ENCODE measurements at places on chromosomes 5 and 9. TPM values are rescaled to one million over a fixed set of nuclear protein-coding genes. Genes with fewer than 3 reads are reported as not detected.

DNA sequence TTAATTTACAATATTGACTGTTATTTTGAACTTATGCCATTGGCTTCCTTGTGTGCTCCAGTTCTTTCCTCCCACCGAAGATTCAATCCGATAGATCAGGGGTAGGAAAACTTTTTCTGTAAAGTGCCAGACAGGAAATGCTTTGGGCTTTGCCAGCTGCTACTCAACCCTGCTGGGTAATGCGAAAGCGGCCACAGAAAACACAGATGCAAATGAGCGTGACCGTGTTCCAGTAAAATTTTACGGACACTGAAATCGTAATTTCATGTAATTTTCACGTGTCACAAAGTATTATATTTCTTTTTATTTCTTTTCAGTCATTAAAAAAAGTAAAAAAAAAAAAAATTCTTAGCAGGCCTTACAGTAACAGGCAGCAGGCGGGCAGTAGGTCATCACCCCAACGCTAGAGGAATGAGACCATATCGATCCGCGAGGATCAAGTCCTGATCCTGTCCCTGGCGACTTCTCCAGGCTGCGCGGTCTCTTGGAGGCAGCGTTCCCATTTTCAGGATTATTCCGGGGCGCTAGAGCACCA is 599 bp downstream of the NMRK1 start:
- peak; percentile 21 for DNase-seq

HK3 gene
- total RNA-seq = not detected

DNA sequence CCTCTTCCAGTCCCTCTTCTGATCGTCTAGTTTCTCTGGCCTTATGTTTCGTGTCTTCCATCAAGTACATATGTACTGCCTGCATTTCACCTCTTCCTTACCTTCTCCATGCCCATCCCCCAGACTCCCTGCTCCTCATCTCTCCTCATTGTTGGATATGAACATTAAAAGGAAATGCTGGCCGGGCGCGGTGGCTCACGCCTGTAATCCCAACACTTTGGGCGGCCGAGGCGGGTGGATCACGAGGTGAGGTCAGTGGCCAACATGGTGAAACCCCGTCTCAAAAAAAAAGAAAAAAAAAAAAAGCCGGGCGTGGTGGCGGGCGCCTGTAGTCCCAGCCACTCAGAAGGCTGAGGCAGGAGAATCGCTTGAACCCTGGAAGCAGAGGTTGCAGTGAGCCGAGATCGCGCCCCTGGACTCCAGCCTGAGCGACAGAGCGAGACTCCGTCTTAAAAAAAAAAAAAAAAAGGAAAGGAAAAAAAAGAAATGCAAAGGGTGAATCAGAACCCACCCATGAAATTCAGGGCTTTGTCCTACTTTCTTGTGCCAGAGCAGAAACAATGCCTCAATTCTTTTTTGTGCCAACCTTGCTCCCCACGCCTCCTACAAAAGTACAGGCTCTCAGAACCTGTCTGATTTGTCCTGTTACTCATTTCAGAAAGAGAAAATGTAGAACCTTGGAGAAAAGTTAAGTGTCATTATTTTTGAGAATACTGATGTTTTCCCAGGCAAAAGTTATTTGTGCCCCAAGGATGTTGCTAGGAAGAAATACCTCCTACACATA is 1.5 kb upstream of the ZFR start:
- no peak for DNase-seq

DNA sequence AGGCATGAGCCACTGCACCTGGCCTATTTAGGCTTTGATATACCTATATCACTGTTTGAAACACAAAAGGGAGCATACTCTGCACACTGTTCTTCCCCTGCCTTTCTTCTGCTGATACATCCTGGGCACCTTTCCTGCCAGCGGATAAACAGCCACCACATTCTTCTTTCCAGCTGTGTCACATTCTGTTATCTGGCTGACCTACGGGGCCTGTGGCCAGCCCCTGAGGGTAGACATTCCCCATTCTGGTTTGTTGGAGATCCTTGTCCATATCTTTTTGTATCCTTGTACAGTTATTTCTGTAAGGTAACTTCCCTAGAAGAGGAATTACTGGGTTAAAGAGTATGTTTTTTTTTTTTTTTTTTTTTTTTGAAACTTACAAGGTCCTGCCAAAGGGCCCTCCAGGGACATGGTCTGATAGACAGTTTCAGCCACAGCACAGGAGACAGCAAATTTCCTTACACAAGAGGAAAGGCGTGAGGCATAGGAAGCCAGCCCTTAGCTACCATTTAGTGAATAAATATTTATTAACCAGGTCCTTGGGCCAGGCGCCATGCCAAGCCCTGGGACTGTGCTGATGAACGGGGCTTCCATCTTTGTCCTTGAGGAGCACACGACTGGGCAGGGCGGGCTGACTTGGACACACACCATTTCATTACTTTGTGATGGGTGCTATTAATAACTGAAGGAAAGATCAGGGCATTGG is 57.8 kb downstream of the ERGIC1 start:
- DNase-seq = no peak

LURAP1L gene
- 6.5 TPM for total RNA-seq

- DNase-seq = no peak
Measured at GRCh38 chr9:127970401-127971313, 10.1 kb downstream of the EEIG1 start.

DNA sequence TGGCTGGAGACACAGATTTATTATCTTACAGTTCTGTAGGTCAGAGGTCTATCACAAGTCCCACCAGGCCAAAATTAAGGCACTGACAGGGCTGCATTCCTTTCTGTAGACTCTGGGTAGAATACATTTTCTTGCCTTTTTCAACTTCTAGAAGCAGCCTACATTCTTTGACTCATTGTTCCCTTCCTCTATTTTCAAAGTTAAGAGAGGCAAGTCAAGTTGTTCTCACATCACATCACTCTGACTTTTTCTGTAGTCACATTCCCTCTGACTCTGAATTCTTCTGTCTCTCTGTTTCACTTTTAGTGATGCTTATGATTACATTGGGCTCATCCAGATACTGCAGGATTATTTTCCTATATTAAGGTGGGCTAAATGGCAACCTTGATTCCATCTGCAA is 119.0 kb downstream of the MELK start:
- DNase-seq = no peak

GHR gene
- not detected for total RNA-seq

C5orf52 gene
- total RNA-seq = not detected

DNA sequence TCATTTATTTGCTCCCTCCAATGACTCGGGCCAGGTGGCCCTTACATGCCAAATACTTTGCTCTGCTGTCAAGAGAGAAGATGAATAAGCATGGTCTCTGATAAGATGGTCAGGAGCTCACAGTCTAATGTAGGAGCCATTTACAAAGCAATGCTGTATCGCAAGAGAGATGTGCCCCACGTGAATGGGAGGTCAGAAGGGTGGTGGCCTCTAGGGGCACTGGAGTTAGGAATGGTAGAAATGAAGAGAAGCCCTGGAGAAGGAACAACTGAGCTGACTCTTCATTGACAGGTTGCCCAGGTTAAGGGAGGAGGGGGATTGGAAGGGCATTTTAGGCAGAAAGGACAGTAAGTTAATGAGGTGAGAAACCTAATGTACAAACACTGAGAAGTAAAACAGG is 286.5 kb downstream of the KCTD16 start:
- DNase-seq = no peak

IL17B gene
- 0.32 TPM for total RNA-seq

ACTBL2 gene
- not detected for total RNA-seq

CCNG1 gene
- total RNA-seq = 516 TPM

DNA sequence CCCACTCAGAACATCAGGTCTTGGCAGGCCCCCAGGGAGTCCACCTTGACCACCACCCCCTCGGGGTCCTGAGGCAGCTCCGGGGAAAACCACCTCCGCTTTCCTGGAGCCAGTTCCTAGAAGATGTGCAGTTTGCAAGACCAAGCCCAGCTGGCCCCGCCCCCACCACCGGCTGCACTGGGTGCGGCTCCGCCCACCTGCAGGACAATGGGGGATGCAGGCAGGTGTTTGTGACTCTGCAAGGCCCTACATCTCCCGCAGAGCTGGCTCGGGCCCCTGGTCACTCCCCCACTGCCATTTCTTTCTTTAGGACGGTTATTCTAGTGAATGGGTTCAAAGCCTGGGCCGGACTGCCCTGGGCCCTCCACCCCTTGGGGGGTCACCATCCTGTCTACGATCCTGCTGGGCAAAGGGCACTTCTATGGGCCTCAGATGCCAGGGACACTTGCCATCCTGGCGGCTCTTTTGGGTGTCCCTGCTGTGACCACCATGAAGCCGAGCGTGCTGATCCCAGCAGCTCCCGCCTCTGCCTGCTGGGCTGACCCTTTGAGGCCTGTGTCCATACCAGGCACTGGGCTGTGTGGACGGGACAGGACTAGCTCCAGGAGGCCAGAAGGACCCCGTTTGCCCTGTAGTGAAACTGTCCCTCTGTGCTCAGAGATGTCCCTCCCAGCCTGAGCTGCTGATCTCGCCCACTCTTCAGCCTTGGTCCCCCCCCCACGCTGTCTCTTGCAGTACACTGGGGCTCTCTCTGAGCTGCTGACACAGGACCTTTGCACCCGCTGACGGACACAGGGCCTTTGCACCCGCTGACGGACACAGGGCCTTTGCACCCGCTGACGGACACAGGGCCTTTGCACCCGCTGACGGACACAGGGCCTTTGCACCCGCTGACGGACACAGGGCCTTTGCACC is 5.9 kb upstream of the NACC2 start:
- DNase-seq = no peak
